Non-pigmented ciliary epithelial cell (primary cell): ENCODE measurements at places on chromosomes 7 and 10.

DNA sequence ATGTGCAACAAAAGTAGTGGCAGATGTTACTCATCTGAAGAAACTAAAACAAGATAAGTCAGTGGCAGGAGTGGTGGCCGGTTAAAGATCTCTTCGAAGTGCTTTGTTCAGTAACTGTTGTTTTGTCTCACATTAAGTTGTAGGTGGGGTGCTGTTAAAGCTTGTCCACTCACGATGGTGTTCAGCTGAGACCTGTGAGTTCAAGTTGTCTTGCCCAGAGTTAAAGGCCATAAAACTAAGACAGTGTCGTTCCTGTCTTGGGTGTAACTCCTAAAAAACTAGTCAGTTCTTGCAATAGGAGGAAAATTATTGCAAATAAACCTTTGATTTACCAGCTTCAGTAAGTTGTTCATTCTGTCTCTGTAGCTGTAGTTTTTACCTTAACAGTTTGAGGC is 857 bp upstream of the FOXP2 start:
- no peak for DNase-seq

DNA sequence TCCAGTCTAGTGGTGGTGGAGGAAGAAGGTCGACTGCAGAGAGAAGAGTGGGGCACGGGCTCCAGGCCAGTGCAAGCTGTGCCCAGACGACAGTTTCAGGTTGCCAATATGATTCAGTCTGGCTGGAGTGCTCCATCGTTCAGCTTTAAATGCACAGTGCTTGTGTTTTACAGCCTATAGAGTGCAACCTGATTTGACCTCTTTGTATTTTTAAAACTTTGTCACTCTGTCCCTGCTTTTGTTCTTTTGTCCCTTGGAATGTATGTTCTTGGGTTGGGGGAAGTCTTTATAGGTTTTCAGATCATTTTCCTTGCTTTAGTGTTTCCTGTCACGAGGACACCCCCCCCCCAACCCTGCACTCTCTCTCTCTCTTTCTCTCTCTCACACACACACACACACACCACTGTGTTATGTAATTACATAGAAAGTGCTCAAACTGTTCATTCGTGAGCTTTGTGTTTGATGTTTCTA is 198.0 kb downstream of the CAMK1D start:
- no peak for DNase-seq

DNA sequence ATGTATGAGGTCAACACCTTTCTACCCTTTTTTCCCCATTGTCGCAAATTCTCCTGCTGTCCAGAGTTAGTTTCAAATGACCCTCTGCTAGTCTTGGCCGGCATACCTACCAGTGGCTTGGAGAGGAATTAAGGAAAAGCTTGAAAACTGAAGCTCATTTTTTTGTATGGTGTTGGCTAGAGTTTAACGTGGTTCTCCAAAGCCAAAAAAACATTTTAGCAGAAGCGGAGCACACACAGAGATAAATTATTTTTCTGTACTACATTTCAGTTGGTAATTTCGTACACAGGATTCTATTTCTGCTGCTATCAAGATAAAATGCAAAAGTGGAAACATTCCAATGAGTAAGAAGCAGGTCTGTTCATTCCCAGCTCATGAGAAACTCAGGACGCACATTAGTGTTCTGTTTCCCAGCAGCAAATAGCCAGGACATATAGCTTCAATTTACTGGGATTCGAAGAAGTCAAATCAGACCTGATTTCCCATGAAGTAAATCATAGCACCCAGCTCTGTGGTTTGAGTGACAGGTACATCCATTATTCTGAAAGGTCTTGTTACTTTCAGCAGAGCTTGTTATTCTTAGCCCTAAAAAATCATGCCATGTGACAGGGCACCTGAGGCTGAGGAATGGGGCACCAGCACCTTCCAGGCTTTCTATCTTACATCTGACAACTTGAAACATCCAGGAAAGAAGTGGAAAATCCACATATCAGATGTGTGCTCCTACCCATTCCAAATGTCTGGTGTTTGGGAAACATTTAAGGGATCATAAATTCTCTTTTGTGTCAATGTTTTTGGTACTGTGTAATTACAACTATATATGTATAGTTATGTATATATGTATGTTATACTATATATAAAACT is 215.9 kb upstream of the C7orf33 start:
- no peak for DNase-seq

- DNase-seq = peak; percentile 18
Observed at GRCh38 chr7:83271212-83272099, 108.8 kb upstream of the PCLO start.

DNA sequence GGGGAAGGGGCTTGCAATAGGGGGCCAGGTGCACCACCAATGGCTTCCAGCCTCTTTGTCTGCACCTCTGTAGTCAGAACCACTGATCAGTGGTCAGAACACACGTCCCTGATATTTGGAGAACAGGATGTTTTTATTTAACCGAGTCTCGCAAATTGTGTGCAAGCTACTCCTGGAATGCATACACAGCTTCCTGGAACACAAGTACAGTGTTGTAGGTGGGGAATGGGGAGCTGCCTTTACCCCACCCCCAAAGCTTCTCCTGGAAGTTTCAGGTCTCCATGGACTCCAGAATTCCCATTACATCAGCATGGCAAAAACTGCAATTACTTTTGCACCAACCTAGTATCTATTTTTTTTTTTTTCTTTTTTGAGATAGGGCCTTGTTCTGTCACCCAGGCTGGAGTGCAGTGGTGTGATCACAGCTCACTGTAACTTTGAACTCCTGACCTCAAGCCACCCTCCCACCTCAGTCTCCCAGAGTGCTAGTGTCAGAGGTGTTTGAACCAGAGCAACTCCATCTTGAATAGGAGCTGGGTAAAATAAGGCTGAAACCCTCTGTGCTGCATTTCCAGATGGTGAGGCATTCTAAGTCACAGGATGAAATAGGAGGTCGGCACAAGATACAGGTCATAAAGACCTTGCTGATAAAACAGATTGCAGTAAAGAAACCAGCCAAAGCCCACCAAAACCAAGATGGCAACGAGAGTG is 374.0 kb downstream of the CALN1 start:
- DNase-seq = no peak

GRCh38 chr7:67809586-67809985 is 813.0 kb downstream of the TYW1 start:
- no peak for DNase-seq

- no peak for DNase-seq
Observed at GRCh38 chr7:111568419-111568818, 6.1 kb upstream of the IMMP2L start.

DNA sequence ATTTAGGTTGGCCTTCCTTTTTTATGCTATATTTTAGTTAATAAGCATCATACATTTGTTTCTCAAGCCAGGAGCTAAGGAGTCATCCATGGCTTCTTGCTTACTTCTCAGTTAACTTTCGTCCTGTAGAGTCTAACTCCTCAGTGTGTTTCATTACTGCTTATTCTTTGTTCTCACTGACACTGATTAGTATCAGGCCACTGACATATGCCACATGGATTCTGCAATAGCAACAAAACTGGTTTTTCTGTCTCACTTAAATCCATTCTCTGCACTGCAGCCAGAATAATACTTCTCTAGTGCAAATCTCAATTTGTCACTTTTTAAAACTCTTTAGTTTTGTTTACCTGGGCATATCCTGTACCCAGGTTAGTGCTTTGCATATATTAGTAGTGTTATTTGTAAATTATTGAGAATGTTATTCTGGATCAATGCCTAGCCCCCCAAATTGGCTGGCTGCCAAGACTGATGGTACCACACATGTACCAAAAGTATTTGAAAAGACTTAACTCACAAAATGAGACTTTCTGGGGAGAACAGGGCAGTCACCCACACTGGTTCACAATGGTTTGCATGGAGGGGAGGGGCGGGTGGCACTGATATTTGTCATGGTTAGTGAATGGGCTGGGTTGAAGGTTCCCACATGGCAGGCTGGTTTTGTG is 79.1 kb downstream of the CCSER2 start:
- DNase-seq = no peak

DNA sequence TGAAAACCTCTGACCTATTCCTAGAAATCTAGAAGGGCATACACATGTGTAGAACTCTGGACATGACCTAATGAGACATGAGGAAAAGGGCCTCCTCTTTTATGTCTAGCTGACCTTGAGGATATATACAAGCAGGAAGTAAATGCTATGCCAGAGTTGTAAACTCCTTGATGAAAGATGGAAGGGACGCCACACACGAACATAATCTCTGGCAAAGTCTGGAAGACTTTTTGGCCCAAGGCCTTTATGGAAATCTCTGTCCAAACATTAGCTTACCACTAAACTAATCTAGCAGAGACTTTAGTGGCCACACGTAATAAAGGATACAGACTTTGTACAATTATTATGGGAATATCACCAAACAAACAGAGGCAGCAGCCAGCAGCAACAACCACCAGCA is 138.1 kb upstream of the THSD7A start:
- DNase-seq = no peak

DNA sequence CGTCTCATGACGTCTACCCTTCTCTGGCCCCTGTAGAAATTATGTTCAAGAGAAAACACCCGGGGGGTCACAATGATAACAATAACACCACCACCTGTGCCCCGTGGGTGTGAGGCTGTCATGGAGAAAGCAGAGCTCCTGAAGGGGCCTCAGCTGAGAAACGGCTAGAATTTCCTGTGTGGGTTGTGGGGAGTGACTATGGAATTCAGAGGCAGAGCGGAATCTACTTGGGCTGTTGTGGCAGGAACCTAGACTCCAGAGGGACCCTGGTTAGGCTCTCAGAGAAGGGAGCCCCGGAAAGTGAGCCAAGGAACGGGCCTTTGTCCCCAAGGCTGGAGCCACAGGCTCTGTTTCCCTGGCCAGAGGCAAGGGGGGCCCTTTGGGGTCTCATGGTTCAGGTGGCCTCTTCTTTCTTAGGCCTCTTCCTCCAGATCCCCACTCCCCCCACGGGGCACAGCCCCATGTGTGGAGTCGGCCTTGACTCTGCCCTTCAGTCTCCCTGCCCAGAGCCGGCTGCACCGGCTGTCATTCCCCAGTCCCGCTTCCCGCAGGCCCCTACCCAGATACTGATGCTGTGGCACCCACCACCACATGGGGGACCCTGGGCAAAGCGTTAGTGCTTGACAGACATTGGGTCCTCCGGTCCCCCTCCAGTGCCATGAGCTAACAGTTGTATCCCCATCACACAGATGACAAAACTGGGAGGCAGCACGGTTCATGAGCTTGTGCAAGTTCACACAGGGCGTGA is 6.5 kb upstream of the GIMAP8 start:
- DNase-seq = no peak

GRCh38 chr10:9175200-9175599 is 1120.7 kb downstream of the GATA3 start:
- DNase-seq = no peak

GRCh38 chr10:31133792-31134310 is 102.2 kb upstream of the ZNF438 start:
- DNase-seq = no peak

DNA sequence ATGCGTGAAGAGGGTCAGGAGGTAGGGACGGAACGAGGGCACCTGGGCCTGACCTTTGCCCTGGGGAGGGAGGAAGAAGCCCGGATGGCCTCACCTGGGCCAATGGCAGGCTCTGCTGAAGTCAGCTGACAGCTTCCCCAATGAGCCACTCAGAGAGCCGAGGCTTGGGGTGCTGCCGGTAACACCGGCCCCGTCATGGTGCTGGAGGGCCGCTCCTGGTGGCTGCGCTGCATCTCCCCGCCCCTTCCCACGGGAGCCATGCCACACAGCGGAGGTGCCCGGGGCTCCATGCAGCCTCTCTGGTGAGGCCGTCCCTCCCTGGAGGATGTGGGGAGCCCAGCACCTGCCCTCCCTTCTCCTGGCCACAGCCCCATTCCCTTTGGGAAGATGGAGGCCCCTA is 17.6 kb upstream of the MICALL2 start:
- no peak for DNase-seq

- no peak for DNase-seq
Observed at GRCh38 chr10:113035732-113036312, 85.8 kb downstream of the TCF7L2 start.

DNA sequence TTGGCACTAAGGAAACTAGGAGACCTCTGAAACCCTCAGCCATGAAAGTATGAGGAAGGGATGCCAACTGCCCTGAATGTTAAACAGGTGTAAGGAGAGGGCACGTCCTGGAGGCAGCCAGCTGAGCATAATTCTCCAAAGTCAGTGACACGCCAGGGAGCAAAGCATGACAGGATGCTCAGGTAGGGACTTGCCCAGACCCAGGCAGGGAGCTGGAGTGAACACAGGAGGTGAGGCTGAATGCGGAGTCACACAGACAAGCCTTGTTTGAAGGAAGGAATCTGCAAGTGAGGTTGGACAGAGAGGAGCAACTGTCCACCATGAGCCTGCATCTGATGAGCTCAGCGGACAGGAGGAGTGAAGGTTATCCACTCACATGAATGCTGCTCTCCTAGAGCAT is 41.5 kb downstream of the KLRG2 start:
- DNase-seq = no peak

DNA sequence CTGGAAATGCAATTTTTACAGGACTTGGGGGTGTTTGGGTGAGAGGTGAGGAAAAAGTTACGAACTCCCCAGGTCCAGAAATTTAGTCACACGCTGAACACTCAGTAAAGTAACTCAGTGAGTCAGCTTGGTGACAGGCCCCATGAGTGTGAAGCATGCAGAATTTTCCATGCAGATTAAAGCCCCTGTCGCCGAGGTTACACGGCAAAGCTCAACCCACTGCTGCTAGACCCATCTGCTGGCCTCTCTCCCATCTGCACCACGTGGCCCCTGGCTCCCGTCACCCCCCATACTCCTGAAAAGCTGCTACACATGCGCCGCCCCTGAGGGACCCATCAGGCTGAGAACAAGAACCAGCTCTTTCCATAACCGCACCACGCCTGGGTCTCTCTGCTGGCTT is 7.0 kb upstream of the MMP21 start:
- DNase-seq = no peak

DNA sequence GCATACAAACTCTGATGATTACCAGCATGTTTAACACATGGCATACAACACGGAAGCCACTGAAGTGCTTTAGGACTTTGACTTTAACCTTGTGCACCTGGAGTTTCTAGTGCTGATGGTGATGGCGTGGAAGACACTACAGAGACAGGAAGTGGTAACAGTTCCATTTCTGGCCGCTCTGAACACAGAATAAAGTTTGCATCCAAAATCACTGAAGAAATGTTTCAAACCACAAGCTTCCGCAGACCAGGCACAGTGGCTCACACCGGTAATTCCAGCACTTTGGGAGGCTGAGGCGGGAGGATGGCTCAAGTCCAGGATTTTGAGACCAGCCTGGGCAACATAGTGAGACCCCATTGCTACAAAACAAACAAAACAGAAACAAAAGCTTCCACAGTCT is 40.3 kb upstream of the TNPO3 start:
- no peak for DNase-seq

DNA sequence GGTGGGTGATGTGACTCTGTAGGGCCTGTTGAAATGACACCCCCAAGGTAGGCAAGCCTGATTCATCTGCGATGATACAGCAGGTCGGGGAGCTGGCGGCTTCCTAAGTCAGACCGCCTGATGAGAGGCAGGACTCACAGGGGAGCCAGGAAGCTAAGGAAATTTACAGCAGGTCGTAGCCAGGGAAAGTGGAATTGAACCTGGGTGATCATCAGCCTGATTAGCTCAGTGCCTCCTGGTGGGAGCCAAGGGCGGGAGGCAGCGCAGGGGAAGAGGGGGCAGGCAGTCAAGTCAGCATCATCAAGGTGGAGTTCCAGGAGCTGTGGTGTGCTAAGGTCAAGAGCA is 18.5 kb upstream of the TRIM56 start:
- DNase-seq = no peak
